Naive thymus-derived CD4-positive, alpha-beta T cell (primary cell): ENCODE measurements at places on chromosomes 12 and 14. TPM values are rescaled to one million over a fixed set of nuclear protein-coding genes. Genes with fewer than 3 reads are reported as not detected.

TPH2 gene
- not detected for polyA plus RNA-seq

DNA sequence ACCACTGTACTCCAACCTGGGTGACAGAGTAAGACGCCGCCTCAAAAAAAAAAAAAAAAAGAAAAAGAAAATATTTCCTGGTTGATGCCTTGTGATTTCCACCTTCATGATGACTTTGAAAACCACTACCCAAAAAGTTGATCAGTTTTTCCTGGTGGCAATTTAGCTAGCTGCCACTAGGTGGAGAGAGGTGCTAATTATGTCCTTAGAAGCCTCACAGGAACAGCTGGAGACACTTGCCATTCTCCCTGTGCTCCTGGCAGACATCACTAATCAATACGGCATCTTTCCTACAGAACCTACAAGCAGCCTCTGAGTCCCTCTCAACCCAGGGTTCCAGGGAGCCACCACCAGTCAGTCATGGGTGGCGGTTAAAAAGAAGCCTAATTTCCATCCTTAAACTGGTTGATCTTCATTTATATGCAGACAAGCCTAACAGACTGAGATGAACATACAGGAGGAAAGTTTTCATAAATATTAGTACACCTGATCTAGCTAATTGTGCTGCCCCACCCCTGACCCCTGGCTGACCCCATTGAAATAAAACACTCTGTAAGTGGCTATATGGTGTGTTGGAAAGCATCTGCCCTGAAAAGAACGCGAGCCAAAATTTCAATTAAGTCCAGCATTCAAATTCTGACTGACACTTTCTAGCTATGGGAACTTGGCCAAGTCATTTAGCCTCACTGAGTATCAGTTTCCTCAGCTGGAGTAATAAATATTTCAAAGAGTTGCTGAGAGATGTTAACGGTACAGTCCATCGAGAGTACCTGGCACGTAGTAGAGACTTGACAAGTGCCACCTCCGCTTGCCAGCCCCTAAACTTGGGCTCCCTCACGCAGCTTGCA, 6.2 kb upstream of the OAS1 start:
- H3K4me3 ChIP-seq: no peak overlapping the region
- peaks cover 7% of the 10 kb centered on the region for H3K4me1 ChIP-seq
- no peaks in the 10 kb centered on the region for H3K36me3 ChIP-seq
- no peaks in the 10 kb centered on the region for H3K27me3 ChIP-seq
- peak; percentile 32 for DNase-seq
- H3K27ac ChIP-seq: no peak overlapping the region

GRCh38 chr12:108734200-108734906, 3.0 kb upstream of the CORO1C start:
- H3K4me3 ChIP-seq: no peak overlapping the region
- H3K27ac ChIP-seq: no peak overlapping the region
- peaks cover 4% of the 10 kb centered on the region for H3K4me1 ChIP-seq

DAO gene
- polyA plus RNA-seq: not detected

- no peak overlapping the region for H3K4me3 ChIP-seq
- no peaks in the 10 kb centered on the region for H3K36me3 ChIP-seq
- DNase-seq: no peak
- H3K4me1 ChIP-seq: no peaks in the 10 kb centered on the region
These were observed 197.2 kb downstream of the KIF26A start for GRCh38 chr14:104335611-104336010.

PMEL gene
- polyA plus RNA-seq: 0.57 TPM

DNA sequence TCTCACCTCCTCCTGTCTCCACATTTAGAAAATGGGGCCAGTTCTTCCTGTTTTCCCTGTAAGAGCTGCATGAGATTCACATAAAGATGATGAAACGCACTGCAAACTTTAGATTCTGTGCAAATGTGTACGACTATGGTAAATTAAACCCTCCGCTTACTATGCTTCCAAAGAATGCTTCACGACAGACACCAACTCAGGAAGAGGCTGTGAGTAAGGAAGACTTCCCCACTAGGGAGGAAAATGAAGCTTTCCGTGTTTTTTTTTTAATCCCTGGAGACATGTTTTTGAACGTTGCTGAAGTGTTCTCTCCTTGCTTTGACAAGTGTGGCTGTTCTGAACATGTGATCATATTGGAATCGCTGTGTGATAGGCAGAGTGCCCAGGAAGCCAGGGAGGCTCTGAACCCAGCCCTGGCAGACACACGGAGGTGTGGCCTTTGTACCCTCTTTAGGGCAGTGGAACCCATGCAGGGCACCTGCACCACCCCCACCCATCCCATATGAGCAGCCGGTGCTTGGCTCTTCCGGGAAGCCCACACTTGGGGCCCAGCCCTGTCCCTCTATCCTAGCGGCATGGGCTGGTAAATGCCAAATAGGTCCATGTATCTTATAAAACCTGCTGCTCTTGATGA, 7.5 kb upstream of the SYNE3 start:
- H3K36me3 ChIP-seq: no peaks in the 10 kb centered on the region
- H3K4me1 ChIP-seq: peaks cover 55% of the 10 kb centered on the region
- no peaks in the 10 kb centered on the region for H3K27me3 ChIP-seq
- H3K27ac ChIP-seq: peak overlapping the region; percentile 73
- peak overlapping the region; percentile 42 for H3K4me3 ChIP-seq

MFAP5 gene
- not detected for polyA plus RNA-seq

DNA sequence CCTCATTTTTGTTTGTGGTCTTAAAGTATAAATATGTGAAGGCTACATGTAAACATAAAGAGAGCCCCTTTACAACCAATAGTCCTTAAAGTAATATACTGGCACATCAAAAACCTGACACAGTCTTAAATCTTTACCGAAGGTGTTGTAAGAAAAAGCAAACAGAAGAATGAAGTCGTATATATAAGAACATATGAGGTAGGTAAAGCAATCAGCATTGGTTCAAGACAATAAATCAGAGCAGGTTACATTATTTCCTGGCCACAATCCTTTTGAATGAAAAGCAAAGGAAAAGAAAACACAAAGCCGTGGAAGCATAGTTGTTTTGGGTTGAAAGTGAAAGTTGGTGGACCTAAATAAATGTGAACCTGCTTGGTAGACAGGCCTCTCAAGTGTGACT, 183.7 kb upstream of the STXBP6 start:
- H3K27me3 ChIP-seq: no peaks in the 10 kb centered on the region
- H3K4me3 ChIP-seq: no peak overlapping the region
- no peak overlapping the region for H3K27ac ChIP-seq
- no peaks in the 10 kb centered on the region for H3K4me1 ChIP-seq
- no peak for DNase-seq

DNA sequence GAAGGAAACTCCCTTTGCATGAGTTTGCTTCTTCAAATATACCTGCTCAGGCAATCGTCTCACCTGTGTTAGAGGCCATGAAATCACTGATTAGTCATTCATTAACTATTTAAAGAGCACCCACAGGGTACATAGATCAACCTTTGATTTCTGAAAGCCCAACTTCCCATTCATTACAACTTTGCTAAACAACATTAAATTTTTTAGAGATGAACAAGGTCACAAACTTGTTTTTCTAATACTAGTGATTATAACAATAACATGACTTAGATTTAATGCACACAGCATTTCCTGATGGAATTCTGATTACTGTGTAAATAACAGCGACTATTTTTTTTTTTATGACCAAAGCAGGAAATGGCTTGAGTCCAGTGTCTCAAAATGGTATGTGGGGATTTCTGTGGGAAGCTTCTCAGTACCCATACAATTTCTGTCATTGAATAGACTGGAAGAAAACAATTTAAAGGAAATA, 5.4 kb upstream of the ERO1A start:
- H3K27me3 ChIP-seq: no peaks in the 10 kb centered on the region
- H3K27ac ChIP-seq: no peak overlapping the region
- DNase-seq: no peak
- H3K4me3 ChIP-seq: no peak overlapping the region
- no peaks in the 10 kb centered on the region for H3K4me1 ChIP-seq

DNA sequence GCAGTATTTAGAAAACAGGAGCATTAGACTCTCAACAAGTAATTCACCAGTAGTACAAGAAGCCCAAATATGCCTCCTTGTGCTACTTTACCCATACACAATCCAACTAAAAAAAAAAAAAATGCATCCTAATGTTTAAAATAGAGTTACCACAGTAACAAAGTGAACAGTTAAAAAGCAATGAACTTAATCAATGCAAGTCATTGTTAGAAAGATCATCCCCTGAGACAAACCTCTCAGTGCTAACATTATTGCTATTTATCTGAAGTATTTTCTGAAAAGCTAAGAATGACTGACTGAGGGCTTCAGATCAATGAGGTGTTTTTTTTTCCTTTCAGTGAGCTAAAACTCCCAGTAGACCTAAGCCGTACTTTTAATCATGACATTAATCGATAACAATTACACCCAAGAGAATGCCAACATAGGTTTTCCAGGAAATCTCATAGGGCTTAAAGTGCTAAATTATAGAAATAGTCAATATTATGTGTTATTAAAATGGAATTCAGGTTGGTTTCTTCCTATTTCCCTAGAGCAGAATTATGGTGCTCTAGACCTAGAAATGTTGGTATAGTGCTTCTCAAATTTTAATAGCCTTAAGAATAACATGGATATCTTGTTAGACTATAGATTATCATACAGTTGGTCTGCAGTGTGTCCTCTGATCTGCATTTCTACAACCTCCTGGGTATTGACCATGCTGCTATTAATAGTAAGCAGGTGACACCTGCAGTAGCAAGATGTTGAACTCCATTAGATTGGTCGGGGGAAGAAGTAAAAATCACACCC, 123.0 kb downstream of the PRKD1 start:
- DNase-seq: no peak
- H3K27me3 ChIP-seq: no peaks in the 10 kb centered on the region
- H3K27ac ChIP-seq: no peak overlapping the region
- H3K4me1 ChIP-seq: no peaks in the 10 kb centered on the region
- no peak overlapping the region for H3K4me3 ChIP-seq

GNB3 gene
- 0.23 TPM for polyA plus RNA-seq

GRCh38 chr12:24246934-24247333, 297.5 kb upstream of the SOX5 start:
- no peak overlapping the region for H3K4me3 ChIP-seq
- no peaks in the 10 kb centered on the region for H3K36me3 ChIP-seq
- no peak for DNase-seq
- H3K27ac ChIP-seq: no peak overlapping the region

GRCh38 chr14:53646925-53647324, 309.7 kb downstream of the BMP4 start:
- no peak overlapping the region for H3K27ac ChIP-seq
- H3K27me3 ChIP-seq: no peaks in the 10 kb centered on the region
- DNase-seq: no peak
- H3K4me3 ChIP-seq: no peak overlapping the region
- H3K36me3 ChIP-seq: no peaks in the 10 kb centered on the region

DNA sequence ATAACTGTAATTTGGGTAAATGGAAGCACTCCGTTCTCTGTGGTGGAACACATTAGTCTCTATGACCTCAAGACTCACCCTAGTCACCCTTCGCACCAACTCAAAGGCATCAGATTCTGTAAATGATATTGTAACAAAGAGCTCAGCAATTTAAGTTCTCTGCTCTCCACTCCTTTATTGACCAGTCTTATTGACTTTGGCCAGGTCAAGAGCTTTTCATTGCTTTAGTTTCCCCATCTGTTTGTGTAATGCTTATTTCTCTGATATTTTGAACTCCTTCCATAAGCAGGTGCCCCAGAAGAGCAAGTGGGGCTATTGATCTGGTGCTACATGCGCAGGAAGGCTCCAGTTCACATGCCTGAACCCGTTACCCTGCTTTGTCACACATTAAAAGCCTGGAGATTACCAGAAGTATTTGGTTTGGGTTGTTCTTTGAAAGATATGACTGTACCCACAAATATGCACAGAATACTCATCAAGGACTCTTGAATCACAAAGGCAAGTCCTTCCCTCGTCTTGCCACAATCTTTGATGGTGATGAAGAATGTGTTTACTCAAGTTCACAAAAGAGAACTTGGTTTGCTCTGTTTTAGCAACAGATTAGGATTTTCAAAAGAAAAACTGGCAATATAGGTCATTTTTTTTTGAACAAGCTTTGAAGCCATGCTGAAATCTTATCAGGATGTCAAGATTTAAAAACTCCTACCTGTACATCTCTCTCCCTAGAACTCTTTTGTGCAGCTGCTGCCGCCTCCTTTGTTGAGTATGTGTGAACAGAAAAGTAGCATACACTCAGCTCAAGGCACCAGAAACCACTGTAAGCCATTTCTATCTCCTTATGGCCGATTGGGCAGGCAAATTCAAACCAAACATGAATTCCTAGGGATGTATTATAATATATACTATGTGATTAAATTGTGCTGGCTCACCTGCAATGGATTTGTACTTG, 193.9 kb downstream of the BCAT1 start:
- DNase-seq: no peak
- H3K27me3 ChIP-seq: no peaks in the 10 kb centered on the region
- no peaks in the 10 kb centered on the region for H3K4me1 ChIP-seq

DCN gene
- not detected for polyA plus RNA-seq

DNA sequence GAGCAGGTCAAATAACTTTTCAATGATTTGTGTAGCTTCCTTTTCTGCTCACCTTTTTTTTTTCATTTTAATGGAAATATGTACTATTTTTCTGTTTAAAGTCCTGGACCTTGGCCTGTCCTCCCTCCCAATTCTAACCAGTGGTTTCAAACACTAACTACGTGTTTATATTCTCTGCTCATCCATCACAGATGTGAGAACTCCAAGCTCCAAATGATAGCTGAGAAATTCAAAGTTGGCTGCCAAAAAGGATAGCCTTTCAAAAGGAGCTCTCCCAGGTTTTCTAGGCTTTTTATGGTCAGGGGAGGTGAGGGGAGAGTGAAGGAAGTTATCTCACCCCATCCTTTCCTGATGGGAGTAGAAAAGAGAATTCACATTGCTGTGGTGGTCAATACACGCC, 486.0 kb upstream of the TBX3 start:
- no peak for DNase-seq
- no peaks in the 10 kb centered on the region for H3K4me1 ChIP-seq
- H3K36me3 ChIP-seq: no peaks in the 10 kb centered on the region
- H3K27me3 ChIP-seq: no peaks in the 10 kb centered on the region

STYK1 gene
- polyA plus RNA-seq: not detected

CFAP73 gene
- not detected for polyA plus RNA-seq

DNA sequence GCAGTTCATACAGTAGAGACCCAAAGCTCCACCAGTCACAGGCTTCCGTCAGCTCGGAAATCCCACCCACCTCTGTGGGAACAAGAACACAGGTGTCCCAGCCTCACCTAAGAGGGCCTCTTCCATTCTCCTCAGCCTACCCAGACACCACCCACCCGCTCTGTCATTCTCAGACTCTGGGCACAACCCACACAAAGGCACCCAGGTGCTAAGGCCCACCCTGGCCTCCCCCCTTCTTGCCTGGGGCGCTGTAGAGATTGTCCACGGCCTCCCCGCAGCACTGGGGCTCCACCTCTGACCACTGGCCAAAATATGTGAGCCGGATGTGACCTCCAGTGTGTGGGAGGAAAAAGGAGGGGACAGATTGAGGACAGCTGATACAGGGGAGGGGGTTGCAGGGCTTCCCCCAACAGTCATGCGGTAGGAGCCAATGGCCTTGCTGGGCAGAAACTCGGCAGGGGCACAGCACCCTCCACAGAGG, 14.2 kb downstream of the RPS6KL1 start:
- no peaks in the 10 kb centered on the region for H3K27me3 ChIP-seq
- H3K4me3 ChIP-seq: no peak overlapping the region
- no peak overlapping the region for H3K27ac ChIP-seq
- no peaks in the 10 kb centered on the region for H3K36me3 ChIP-seq
- peaks cover 6% of the 10 kb centered on the region for H3K4me1 ChIP-seq
- DNase-seq: no peak

- DNase-seq: peak; percentile 55
- H3K4me3 ChIP-seq: no peak overlapping the region
- peaks cover 3% of the 10 kb centered on the region for H3K27me3 ChIP-seq
These were observed 61.6 kb upstream of the DAAM1 start for GRCh38 chr14:59126714-59127436.

NPFF gene
- polyA plus RNA-seq: not detected
